Spleen (tissue), 13 donors: ENCODE measurements at places on chromosomes 16 and 17. TPM values are rescaled to one million over a fixed set of nuclear protein-coding genes. Genes with fewer than 3 reads are reported as not detected.

The VPS25 gene
- 38.4 TPM for total RNA-seq

The LRRC46 gene
- total RNA-seq = 1.3 TPM

DNA sequence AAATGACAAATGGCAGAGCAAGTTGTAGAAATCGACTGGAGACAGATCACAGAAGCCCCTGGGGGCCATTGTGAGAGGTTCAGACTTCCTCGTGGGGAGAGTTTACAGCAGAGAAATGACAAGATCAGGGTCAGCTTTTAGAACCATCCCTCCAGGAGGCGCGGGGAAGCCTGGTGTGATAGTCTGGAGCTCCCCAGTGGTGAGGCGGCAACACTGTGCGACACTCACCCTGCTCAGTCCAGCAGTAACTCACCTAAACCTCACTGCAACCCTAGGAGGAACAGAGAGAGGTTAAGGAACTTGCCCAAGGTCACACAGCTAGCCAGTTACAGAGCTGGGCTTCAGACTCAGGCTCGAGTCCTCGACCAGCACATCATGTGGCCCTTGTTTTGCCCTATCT is 123.4 kb upstream of the IRX3 start:
- no peak for DNase-seq

DNA sequence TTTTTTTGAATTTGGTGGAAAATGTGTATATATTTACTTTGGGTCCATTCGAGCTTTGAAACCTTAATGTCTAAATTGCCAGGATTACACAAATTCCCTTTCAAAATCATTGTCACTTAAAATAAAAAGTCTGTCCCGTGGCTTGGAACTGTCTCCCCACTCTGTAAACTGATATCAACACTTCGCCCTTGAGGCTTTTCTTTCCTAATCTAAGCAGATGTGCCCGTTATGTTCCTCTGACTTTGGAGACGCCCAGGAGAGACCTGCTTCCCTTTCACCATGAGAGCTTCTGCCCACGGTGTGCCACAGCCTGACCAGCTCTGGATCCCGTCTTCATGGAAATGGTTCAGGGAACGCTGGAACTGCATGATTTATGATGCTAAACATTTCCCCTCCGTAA is 151.3 kb downstream of the C16orf95 start:
- DNase-seq = peak; percentile 1

GRCh38 chr16:54373534-54374520 is 87.2 kb upstream of the IRX3 start:
- DNase-seq = no peak

DNA sequence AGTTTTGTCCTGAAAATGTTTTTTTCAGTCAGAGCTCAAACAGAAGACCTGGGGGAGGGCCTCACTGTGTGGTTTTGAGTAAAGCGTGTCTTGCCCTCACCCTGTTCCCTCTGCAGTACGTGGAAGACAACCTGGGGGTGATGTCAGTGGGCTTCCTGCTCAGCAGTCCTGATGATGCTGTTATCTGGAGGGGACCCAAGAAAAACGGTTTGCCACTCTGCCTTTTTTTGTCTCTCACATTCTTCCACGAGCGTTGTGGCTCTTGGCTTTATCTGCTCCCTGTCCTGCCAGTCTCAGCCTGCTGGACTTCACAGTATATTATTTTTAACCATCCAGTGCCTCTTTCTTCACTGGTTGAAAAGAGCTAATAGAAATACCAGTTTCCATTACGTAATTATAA is 12.9 kb downstream of the NUBP1 start:
- DNase-seq = peak; percentile 18

DNA sequence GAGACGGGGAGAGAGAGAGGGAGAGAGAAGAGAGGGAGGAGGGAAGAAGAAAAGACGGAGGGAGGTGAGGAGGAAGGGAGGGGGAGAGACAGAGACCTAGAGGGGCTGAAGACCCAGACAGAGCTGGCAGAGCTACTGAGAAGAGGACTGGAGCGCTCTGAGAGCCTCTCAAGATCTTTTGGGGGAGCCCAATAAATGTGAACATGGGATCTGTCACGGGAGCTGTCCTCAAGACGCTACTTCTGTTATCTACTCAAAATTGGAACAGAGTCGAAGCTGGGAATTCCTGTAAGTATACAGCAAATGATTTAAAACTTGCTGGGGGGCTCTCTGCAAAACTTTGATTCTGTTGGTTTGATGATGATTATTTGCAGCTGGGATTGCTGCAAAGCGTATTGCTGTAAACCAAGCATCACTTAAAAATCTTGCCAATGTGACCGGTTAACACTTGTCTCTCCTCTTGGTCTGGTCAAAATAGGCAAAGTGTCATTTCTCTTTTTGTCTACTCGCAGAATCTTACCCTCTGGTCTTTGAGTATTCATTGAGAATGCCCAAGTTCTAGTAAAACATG is 344 bp downstream of the CNTNAP4 start:
- DNase-seq = no peak

DNA sequence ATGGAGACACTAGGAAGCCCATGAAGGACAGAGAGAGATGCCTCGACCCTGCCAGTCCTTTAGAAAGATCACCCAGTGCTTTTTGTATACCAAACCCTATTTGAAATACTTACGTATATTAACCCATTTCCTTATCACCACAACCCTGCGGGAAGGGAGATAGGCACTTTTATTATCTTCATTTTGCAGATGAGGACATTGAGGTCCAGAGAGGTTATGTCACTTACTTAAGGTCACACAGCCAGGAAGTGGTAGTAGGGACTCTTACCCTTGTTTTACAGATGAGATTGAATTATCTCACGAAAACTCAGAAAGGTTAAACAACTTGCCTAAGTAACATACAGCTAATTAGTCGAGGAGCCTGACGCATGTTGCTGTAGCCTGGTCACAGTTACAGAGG is 38.2 kb downstream of the IL4R start:
- DNase-seq = no peak

DNA sequence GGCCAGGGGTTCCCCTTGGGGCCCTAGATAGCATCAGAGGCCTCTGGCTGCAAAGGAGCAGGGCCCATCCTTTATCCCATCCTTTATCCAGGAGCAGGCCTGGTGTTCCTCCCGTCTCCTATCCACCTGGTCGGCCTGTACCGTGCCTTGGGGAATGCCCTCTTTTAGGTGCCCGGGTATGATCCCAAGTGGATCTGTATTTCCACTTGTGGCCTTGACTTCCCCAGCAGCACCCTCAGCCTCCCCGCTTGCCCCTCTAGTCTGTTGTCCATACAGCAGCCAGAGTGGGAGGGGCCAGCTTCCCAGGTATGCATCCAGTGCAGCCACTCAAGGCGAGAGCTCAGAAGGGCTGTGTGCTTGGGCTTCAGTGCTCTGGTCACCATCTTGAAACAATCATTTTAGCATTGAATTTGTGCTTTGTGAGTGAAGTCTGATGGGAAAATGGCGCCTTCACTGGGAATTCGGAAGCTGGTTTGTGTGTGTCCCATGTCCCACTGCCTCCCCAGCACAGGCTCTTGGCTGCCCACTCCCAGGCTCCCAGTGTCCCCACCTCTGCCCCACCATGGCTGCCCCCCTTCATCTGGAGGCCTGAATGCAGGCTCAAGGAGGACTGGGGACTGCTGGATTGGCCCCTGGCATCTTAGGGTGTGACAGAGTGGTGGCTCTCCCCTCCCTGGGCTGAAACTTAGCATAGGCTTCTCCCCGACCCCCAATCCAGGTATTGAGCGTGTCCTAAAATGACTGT is 3.3 kb upstream of the RNF112 start:
- DNase-seq = no peak

- peak; percentile 92 for DNase-seq
Observed at GRCh38 chr17:50944054-50944901, 78.1 kb upstream of the TOB1 start.

GRCh38 chr17:74027444-74027843 is 176.0 kb upstream of the RPL38 start:
- no peak for DNase-seq
